ENCODE measurements at places on chromosomes 13 and 19.

- no peak overlapping the region for H3K27ac ChIP-seq
- H3K27me3 ChIP-seq, result peaks cover 2% of the 10 kb centered on the region
These were observed 62.2 kb downstream of the CYSLTR2 start for GRCh38 chr13:48715977-48716376.

- no peak overlapping the region for H3K27ac ChIP-seq
- H3K27me3 ChIP-seq, result peaks cover 14% of the 10 kb centered on the region
- H3K36me3 ChIP-seq, result peaks cover 6% of the 10 kb centered on the region
- DNase-seq, result peak; percentile 65
These were observed 24.9 kb upstream of the TPM4 start for GRCh38 chr19:16051254-16052025.

DNA sequence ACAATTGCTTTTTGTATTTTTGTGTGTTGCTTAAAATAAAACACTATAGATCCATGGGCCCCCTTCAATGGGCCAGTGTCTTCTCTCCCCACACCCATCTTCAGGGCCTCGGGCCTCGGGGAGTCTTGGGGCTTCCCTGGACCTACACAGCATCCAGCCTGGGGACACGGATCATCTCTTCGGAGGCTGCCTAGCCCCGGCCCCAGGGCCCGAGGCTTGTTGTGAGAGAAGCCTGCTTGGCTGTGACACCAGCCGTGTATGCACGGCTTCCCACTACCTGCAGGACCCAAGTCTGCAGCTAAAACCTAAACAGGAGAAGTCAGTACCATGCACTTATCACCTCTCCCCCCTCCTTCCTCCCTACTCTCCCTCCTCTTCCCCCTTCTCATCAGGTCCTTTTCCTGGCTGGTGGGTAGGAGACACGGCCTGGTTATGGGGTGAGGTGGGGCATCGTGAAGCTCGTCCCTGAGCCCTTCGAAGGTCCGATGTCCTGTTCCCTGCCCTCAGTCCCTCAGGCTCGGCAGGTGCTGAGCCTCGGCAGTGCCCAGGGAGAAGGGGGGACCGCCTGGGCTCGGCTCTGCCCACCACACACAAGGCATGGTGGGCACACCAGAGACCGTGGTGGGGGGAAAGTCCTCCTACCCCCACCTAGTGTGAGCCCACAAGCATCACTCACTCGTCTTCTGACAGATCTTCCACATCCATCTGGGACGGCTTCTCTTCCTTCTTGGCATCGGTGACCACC is 9.5 kb downstream of the C13orf46 start:
- no peak for DNase-seq
- H3K27ac ChIP-seq, result no peak overlapping the region
- no peak overlapping the region for H3K4me3 ChIP-seq

DNA sequence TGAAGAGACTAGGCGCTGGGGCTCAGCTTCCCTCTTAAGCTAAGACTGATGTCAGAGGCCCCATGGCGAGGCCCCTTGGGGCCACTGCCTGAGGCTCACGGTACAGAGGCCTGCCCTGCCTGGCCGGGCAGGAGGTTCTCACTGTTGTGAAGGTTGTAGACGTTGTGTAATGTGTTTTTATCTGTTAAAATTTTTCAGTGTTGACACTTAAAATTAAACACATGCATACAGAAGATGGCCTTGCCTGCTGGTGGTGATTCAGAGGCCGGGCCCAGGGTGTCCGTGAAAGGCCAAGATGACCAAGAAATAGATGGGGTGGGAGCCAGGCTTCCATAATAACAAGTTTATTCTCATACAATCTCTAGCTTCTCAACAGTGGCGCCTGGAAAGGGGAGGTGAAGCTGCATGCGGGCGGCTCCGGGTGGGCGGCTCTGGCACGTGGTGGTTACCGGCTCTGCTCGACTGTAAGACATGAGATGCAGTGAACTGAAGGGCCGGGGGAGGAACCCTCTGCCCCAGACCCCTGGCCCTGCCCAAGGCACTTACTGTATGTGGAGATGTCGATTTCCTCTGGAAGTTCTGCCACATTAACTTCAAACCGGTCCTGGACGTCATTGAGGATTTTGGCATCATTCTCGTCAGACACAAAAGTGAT is 10.5 kb downstream of the DDX39A start:
- peaks cover 76% of the 10 kb centered on the region for H3K36me3 ChIP-seq
- H3K27me3 ChIP-seq, result no peaks in the 10 kb centered on the region
- DNase-seq, result no peak
- peaks cover 42% of the 10 kb centered on the region for H3K4me1 ChIP-seq
- H3K27ac ChIP-seq, result peak overlapping the region; percentile 46

GRCh38 chr13:99279637-99280036 is 21.5 kb upstream of the GPR18 start:
- no peak for DNase-seq
- H3K27me3 ChIP-seq, result no peaks in the 10 kb centered on the region
- H3K4me3 ChIP-seq, result no peak overlapping the region
- peaks cover 66% of the 10 kb centered on the region for H3K36me3 ChIP-seq
- H3K4me1 ChIP-seq, result peaks cover 90% of the 10 kb centered on the region

- H3K27me3 ChIP-seq, result peaks cover 9% of the 10 kb centered on the region
- H3K27ac ChIP-seq, result no peak overlapping the region
- H3K36me3 ChIP-seq, result no peaks in the 10 kb centered on the region
- H3K4me1 ChIP-seq, result no peaks in the 10 kb centered on the region
- H3K4me3 ChIP-seq, result no peak overlapping the region
These were observed 518.1 kb downstream of the UQCRFS1 start for GRCh38 chr19:28694812-28695211.

- H3K4me3 ChIP-seq, result no peak overlapping the region
- H3K27me3 ChIP-seq, result no peaks in the 10 kb centered on the region
- peaks cover 18% of the 10 kb centered on the region for H3K4me1 ChIP-seq
- no peaks in the 10 kb centered on the region for H3K36me3 ChIP-seq
These were observed 24.7 kb downstream of the FRY start for GRCh38 chr13:32056316-32056715.

DNA sequence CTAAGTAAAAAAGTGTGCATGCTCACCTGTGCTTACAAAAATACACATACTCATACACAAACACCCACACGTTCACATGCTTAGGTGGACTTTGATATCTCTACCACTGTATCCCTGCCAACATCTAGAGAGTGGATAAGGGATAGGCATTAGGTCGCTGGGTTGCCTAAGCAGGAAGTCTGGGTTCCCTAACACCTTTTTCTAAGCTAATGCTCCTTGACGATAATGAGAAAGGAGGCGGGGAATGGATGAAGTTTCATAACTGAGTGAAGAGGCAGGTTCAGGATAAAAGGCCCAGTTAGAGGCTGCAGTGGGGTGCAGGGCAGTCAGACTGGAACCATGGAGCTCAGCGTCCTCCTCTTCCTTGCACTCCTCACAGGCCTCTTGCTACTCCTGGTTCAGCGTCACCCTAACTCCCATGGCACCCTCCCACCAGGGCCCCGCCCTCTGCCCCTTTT is 41.9 kb upstream of the CYP2A7 start:
- no peak for DNase-seq
- H3K27me3 ChIP-seq, result peaks cover 4% of the 10 kb centered on the region

DNA sequence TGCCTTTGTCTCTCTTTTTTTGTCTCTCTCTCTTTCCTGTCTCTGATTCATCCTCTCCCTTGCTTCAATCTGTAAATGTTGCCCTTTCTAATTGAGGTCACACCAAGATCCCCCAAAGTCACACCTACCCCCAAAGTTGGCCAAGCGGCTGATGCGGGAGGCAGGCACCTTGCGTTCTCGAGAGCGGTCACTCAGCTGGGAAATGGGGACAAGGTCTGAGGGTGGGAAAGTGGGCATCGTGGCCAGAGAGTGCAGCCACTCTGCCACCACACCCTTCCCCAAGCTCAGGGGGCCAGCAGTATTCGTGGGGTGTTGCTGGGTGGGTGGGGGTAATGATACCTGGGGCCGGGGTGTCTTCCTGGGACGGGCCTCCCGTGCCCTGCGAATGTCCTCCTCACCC is 2.7 kb downstream of the COQ8B start:
- H3K4me1 ChIP-seq, result peaks cover 54% of the 10 kb centered on the region
- peaks cover 22% of the 10 kb centered on the region for H3K36me3 ChIP-seq
- H3K4me3 ChIP-seq, result peak overlapping the region; percentile 53
- no peak for DNase-seq

- H3K27ac ChIP-seq, result no peak overlapping the region
- H3K36me3 ChIP-seq, result no peaks in the 10 kb centered on the region
- H3K27me3 ChIP-seq, result no peaks in the 10 kb centered on the region
- no peak for DNase-seq
These were observed 229.4 kb downstream of the NDFIP2 start for GRCh38 chr13:79710376-79710775.

GRCh38 chr19:11735375-11735774 is 3.4 kb downstream of the ZNF823 start:
- peaks cover 20% of the 10 kb centered on the region for H3K4me1 ChIP-seq
- H3K27me3 ChIP-seq, result peaks cover under 1% of the 10 kb centered on the region
- DNase-seq, result no peak
- H3K4me3 ChIP-seq, result no peak overlapping the region
- H3K36me3 ChIP-seq, result peaks cover 25% of the 10 kb centered on the region
- H3K27ac ChIP-seq, result peak overlapping the region; percentile 31

DNA sequence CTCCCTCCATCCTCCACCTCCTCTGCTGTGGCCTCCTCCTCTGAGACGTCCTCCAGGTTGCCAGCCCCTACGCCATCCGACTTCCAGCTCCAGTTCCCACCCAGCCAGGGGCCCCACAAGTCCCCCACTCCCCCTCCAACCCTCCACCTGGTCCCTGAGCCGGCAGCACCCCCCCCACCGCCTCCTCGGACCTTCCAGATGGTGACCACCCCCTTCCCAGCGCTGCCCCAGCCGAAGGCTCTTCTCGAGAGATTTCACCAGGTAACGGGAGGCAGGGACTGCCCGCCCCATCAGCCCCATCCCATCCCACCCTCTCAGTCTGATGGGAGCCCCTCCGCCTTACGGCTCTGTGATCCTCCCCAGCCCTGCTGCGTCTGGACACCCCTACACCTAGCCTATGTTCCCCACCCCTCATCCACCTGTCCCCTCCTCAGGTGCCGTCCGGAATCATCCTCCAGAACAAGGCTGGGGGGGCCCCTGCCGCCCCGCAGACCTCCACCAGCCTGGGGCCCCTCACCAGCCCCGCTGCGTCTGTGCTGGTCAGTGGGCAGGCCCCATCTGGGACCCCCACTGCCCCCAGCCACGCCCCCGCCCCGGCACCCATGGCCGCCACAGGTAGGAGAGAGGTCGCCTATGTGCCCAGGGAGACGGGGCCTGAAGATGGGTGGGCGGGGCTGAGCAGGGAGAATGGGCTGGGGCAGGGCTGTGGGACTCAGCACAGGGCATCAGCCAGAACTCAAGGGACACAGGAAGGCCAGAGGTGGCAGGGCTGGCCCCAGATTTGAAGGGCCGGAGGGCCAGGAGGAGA is 18.6 kb upstream of the EHD2 start:
- peaks cover 13% of the 10 kb centered on the region for H3K36me3 ChIP-seq
- peak overlapping the region; percentile 25 for H3K27ac ChIP-seq
- no peaks in the 10 kb centered on the region for H3K4me1 ChIP-seq
- DNase-seq, result no peak
- no peak overlapping the region for H3K4me3 ChIP-seq
- H3K27me3 ChIP-seq, result no peaks in the 10 kb centered on the region

GRCh38 chr19:14248578-14249011 is 42.6 kb upstream of the ADGRL1 start:
- peaks cover 6% of the 10 kb centered on the region for H3K27me3 ChIP-seq
- peak; percentile 16 for DNase-seq
- H3K27ac ChIP-seq, result peak overlapping the region; percentile 60
- H3K36me3 ChIP-seq, result no peaks in the 10 kb centered on the region
- peak overlapping the region; percentile 22 for H3K4me3 ChIP-seq

DNA sequence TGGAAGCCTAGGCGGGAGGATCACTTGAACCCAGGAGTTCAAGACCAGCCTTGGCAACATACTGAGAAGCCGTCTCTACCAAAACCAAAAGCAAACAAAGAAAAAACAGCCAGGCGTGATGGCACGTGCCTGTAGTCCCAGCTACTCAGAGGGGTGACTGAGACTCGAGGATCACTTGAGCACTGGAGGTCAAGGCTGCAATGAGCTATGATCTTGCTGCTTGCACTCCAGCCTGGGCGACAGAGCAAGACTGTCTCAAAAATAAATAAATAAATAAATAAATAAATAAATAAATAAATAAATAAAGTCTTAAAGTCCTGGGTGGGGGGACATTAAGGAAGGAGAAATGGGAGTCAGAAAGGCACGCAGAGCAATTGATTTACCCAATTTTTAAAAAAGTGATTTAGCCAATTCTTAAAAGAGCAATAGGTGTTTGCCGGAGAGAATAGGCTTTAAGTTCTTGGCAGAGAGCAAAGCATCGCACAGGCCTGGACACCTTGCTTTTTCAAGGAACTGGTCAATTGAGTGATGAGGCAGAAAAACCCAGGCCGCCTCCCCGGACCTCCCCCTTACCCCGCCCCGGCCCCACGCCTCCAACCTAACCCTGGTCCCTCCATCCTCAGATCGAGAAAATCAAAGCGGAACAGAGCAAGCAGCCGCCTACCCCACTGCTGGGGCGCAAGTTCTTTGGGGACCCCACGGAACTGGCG is 9.5 kb upstream of the SHKBP1 start:
- no peak overlapping the region for H3K4me3 ChIP-seq
- no peaks in the 10 kb centered on the region for H3K36me3 ChIP-seq
- DNase-seq, result no peak

DNA sequence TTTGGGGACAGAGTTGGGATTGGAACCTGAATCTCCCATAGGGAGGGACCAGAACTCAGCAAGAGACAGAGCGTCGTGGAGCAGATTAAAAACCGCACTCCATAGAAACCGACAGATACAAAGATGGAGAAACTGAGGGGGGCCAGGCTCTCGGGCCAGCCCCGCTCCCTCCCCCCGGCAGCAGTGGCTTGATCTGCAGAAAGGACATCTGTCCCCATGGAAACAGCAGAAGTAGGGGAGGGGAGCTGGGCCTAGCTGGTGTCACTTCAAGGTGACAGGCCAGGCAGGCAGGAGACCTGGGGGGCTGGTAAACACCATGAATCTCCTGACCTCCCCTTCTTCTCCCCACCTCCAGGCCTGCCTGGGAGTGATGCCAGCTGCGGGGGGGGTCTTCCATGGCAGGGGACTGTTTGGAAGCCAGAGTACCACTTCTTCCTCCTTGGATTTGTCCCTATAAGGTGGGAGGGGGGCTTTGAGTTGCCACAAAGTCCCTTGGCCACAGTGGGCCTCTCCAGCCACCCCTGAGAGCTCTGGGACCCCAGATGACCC is 10.9 kb downstream of the TMIGD2 start:
- no peaks in the 10 kb centered on the region for H3K4me1 ChIP-seq
- no peaks in the 10 kb centered on the region for H3K36me3 ChIP-seq
- H3K27ac ChIP-seq, result no peak overlapping the region
- no peak for DNase-seq
